NCI-H187 treated with DMSO at 0.1 percent for 48 hours (cell line): ENCODE measurements at places on chromosomes 2 and 18.
A peak's percentile ranks its signal among the peaks of the same experiment; 100 is the strongest.

DNA sequence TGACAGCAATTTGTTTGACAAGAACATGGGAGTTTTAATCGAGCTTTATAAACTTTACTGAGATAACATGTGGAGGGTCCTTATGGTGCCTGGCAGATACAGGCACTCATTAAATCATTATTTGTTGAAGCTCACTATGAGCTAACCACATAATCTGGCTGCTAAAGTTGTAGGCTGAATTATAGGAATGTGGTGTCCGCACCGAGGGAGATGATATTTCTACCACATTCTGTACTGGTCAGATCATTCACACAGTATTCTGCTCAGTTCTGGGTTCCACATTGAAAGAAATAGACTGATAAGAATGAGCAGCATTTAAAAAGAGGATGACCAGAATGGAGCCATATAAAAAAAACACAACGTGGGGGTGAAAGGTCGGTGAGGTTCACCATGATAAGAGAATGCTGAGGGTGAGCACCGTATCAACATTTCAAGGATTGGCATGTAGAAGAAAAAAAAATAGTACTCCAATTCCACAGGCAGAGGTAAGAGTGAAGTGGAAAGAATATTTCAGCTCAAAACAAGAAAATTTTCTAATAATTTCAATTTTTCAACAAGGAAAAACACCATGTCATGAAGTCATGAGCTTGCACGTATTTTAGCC is 54.4 kb downstream of the TMEFF2 start:
- no peak for DNase-seq

- DNase-seq: no peak
Observed at GRCh38 chr2:5510082-5510481, 182.1 kb upstream of the SOX11 start.

- DNase-seq: no peak
Observed at GRCh38 chr18:45024357-45025088, 343.8 kb downstream of the SETBP1 start.

DNA sequence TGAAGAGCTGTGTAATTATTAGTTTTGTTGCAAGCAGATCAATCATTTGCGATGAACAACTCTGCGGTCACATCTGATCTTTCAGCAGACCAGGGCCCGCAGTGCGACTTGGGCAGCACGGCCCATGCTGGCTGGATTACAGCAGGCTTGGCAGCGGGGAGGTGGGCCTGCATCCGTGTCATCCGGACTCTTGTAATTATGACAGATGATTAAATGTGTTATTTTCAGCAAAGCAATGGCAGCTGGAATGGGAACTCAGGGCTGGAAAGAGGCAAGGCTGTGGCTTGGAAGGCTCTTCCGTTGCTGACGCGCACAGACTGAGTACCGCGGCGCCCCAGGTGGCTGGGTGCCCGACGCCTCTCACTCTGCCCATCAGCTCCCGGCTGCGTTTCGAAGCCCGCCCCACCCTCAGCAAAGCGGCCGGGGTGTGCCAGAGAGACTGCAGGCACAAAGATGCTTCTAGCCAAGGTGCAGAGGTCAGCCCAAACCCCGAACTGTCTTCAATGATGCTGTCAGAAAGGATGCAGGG is 397.4 kb upstream of the SALL3 start:
- DNase-seq: no peak

DNA sequence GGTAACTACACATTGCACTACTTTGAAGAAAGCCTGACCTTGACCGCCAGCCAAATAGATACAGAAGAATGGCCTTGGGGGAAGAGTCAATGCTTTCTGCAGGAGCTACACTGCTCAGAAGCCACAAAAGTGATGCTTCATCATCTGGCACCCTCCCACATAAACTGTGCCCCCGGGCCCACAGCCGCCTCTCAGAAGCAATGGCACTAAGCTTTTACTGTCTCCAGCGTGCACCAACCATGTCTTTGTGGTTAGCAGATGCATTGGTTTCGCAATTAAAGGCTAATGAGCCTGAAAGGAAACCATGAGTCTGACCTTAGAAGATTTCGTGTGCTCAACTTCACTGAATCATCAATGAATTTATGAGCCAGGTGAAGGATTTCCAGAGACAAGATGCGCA is 209.4 kb upstream of the TRIB2 start:
- DNase-seq: peak; percentile 68
